ENCODE measurements at places on chromosomes 2 and 18.

DNA sequence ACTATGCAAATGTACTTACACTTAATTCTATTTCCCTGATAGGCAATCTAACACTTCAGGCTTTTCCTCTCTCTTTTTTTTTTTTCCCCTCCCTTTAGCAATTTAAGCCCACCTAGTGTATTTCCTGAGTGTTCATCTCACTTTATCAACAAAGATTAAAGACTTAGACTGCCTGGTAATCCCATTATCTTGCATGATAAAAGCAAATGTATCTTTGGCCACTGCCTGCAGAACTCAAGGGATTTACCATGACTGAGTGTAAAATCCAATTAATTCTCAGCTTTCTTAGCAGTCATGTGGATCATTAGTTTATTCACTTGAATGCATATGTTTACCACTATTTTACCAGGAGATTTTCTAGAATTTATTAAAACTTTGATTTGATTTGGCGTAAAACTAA is 1102.2 kb upstream of the GYPC start:
- peak; percentile 37 for DNase-seq

- DNase-seq, result peak; percentile 64
Measured at GRCh38 chr2:190781604-190782198, 98.9 kb upstream of the GLS start.

DNA sequence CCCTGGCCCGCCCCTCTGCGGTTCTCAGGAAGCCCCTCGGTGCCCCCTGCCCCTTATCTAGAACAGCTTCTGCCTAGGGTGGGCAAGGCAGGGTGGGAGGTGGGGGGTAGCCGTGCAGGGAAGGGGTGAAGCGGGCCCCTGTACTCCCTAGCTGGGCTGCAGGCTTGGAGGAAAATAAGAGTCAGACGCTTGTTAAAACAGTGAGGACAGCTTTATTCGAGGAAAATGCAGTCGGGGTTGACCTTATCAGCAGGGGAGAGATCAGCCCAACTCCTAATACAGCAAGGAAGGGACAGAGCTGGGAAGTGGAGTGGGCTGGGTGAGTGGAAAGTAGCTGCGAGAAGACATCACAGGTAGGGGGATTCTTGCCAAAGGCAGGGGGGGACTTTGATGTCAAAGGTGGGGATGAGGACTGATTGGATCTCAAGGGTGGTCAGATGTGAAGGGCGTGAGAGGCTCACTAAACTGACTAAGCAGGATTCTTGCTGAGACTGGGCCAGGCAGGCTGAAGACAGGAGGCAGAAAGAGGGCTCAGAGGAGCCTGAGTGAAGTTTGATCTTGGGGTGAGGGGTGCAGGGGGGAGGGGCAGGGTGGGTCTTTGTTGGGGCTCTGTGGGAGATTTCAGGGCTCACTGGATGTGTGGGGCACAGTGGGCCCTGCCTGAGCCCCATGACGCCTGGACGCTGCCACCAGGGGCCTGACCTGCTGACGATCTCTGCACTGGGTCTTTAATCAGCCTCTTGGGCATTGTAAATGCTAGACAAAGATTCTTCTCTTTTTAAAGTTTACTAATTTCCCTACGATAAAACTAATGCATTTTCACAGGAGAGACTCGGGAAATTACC is 29.9 kb downstream of the HPCAL1 start:
- no peak for DNase-seq

GRCh38 chr2:149677416-149677815 is 89.8 kb upstream of the MMADHC start:
- no peak for DNase-seq

DNA sequence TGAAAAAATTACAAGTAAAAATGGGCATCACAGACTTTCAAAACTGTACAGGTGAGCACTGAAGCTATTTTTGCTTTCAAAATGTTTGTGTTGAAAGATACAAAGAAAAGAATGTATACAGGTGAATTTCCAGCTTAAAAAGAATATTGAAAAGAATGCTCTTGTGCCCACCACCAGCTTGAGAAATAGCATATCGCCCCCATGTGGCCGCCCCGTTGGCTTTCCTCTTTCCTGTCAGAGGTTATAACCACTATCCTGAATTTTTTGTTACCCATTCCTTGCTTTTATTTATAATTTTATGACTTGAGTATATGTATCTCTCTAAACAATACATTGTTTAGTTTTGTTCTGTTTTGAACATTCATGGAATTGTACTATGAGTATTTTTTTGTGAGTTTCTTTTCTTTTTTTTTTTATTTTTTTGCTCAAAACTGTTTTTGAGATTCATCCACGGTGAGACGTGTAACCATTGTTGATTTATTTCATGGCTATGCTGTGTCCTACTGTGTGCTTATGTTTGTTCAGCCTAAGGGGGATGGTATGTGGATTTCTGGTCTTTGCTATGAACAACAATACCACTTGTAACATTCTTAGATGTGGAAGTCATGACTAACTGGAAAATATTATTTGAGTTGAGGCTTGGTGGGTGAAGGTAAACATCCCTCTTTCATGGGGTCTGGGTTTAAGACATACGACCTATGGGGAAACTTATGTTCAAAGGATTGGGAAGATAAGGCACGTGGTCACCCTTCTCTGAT is 11.6 kb downstream of the TRPM8 start:
- DNase-seq, result no peak

DNA sequence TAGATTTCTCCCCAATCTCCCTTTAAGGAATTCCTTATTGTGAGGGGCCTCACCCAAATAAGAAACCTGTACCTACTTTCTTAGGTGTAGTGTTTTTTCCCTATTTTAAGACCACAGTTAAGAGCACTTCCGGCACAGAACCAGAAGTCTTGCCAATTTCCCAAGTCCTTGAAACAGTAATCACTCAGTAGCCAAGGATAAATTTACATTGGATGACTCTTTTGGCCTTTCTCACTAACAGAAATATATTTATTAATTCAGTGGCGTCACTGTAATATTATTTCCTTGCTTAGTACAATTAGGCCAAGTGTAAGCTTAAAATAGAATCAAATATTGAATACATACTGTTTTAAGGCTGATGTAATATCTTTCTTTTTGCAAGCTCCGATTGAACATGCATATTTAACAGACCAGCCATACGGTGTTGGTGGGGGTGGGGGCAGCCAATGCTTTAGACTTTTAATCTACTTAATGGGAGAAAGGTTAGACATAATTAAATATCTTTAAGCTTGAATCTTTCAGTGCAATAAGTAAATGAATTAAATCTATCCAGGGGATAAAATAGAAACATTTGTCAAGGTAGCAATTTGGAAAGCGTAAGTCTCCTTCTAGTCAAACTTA is 50.8 kb upstream of the ITGA6 start:
- peak; percentile 47 for DNase-seq

DNA sequence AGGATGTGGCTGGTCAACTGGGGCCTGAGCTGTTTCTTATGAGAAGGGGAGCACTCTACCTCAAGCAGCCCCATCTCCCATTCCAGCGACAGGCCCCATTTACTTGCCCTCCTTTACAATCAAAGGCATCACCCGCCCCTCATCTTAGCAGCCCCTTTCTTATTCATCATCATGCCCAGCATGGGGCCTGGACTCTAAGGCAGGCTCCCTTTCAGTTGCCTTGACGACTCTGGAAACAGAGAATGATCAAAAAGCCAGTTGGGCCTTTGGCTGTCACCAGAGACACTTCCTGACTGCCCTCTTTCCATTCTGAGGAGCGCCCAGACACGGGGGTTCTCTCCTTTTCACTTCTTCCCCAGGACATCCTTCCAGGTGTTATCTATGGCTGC is 11.2 kb downstream of the CELF4 start:
- no peak for DNase-seq

DNA sequence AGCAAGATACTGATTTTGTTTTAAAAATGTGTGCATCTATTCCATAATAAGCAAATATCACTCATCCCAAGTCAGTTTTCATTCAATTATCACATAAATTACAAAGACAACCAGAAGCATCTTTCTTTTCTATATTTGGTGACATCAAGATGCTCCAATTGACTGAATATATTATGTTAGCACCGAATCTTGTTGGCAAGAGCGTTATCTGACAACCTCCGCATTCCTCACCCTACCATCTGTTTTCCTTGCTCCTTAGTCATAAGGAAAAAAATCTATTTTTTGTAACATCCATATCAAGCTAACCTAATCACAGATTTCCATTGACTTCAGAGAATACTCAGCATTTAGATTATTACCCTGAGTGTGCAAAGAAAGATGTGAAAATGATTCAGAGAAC is 212.2 kb upstream of the KYNU start:
- no peak for DNase-seq

DNA sequence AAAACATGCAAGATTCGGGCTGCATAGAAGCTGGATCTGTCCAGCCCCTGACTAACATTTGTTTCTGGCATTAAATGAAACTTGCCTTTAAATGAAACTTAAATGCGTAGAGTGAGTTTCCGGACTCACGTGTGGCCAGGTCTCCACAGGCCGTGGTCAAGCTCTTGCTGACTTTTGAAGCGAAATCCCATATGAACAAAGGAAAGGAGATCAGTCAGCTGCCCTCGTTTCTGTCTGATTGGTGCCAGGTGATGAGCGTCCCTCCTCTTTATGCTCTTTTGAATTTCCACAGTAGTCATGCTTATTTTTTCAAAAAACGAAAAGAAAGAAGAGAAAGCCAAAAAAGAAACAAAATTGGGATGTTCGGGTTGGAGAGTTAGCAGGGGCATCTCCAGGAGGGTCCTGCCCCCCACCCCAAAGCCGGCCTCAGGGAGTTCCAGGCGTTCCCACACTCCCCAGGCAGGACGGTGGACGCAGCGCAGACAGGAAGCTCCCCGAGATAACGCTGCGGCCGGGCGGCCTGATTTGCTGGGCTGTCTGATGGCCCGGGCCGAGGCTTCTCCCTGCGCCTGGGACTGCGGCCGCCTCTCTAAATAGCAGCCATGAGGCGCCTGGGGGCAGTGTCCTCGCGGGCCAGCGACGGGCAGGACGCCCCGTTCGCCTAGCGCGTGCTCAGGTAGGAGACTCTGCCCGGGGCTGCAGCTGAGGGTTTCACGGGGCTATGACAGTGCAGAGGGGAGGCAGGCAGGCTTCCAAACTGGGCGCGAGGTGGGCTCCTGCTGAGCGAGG is at the start of gene COLEC11:
Gene COLEC11 (plus strand): TSS at position 620 of the 789 bp plus-strand sequence. CDS start 9,229 bp downstream, outside the sequence.
- peak; percentile 27 for DNase-seq
